ENCODE measurements at places on chromosomes 13 and 19.

- H3K36me3 ChIP-seq: no peaks in the 10 kb centered on the region
- no peak for DNase-seq
- peaks cover 35% of the 10 kb centered on the region for H3K4me1 ChIP-seq
- peaks cover 37% of the 10 kb centered on the region for H3K27me3 ChIP-seq
- H3K27ac ChIP-seq: peak within 1 kb of the TSS; percentile 8
Observed at GRCh38 chr19:1863328-1863637, at the start of gene KLF16. Gene KLF16, minus strand, starts transcription at chr19:1863579. Its CDS starts 82 bp downstream, at chr19:1863497.

- no peak overlapping the region for H3K27ac ChIP-seq
- H3K4me3 ChIP-seq: no peak overlapping the region
- H3K36me3 ChIP-seq: no peaks in the 10 kb centered on the region
- no peak for DNase-seq
- H3K4me1 ChIP-seq: no peaks in the 10 kb centered on the region
Observed at GRCh38 chr13:92768602-92769001, 458.0 kb upstream of the GPC6 start.

GRCh38 chr19:15297416-15298224, 34.7 kb downstream of the BRD4 start:
- H3K27ac ChIP-seq: no peak overlapping the region
- H3K36me3 ChIP-seq: no peaks in the 10 kb centered on the region
- no peak for DNase-seq
- peaks cover 29% of the 10 kb centered on the region for H3K4me1 ChIP-seq
- no peak overlapping the region for H3K4me3 ChIP-seq

- no peak overlapping the region for H3K27ac ChIP-seq
- no peak overlapping the region for H3K4me3 ChIP-seq
Observed at GRCh38 chr19:484494-484893, 11.8 kb upstream of the MADCAM1 start.

DNA sequence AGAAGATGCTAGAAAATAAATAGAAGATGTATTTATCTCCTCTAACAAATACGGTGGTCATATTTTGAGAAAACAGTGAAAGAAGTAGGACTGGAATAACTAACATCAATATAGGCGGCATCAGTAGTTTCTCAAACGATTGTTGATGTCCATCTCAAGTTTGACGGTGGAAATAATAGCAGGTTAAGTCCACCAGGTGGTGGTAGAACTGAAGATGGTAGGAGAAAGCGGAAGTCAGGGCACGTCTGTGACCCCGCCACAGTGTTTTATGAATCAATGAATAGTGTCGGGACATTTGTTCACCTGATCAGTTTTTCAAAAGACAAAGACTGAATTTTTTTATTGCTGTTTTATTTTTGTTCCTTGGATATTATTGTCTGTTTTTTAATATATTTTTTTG, 706.4 kb upstream of the SLC10A2 start:
- DNase-seq: no peak
- no peaks in the 10 kb centered on the region for H3K36me3 ChIP-seq
- H3K4me1 ChIP-seq: no peaks in the 10 kb centered on the region
- no peaks in the 10 kb centered on the region for H3K27me3 ChIP-seq
- no peak overlapping the region for H3K4me3 ChIP-seq

GRCh38 chr13:48660361-48661076, 6.8 kb downstream of the CYSLTR2 start:
- no peaks in the 10 kb centered on the region for H3K27me3 ChIP-seq
- no peak for DNase-seq
- H3K4me1 ChIP-seq: peaks cover 13% of the 10 kb centered on the region
- H3K4me3 ChIP-seq: no peak overlapping the region

GRCh38 chr19:8366961-8367326, 3.0 kb downstream of the ANGPTL4 start:
- H3K27me3 ChIP-seq: peaks cover 55% of the 10 kb centered on the region
- DNase-seq: no peak
- no peaks in the 10 kb centered on the region for H3K36me3 ChIP-seq
- H3K27ac ChIP-seq: no peak overlapping the region

GRCh38 chr13:36706755-36707154, 32.9 kb downstream of the SERTM1 start:
- no peak for DNase-seq
- no peak overlapping the region for H3K4me3 ChIP-seq
- no peaks in the 10 kb centered on the region for H3K36me3 ChIP-seq
- no peak overlapping the region for H3K27ac ChIP-seq

GRCh38 chr19:5967994-5968430, 9.9 kb downstream of the RANBP3 start:
- H3K4me3 ChIP-seq: no peak overlapping the region
- DNase-seq: peak; percentile 79
- H3K27me3 ChIP-seq: no peaks in the 10 kb centered on the region
- H3K4me1 ChIP-seq: peaks cover 13% of the 10 kb centered on the region
- peak overlapping the region; percentile 61 for H3K27ac ChIP-seq

DNA sequence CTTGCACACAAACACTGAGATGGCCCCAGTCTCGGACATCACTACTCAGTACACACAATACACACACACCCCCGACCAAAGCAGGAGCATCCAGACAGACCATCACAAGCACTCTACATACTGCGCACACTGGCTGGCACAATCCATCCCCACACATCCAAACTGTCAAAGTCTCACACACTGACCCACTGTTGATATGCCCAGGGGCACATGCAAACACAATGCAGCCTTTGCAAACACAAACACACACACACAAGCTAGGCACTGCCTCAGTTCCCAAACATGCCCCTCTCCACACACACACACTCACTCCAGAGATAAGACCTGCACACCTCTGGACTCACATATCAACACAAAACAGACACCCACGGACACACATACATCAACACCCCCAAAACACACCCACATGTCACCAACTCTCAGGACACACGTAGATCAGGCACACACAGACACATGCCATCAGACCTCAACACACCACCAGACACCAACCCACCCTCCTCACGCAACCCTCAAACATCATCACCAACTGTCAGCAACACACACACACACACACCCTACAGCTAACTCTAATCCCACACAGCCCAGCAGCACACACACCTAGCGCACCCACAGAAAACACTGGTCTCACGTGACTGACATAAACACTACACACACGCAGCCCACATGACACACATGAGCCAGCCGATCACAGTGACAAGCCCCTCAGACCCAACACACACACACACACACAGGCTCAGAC, 1.9 kb downstream of the BBC3 start:
- peak; percentile 40 for DNase-seq
- H3K27me3 ChIP-seq: no peaks in the 10 kb centered on the region
- peaks cover 23% of the 10 kb centered on the region for H3K4me1 ChIP-seq
- H3K4me3 ChIP-seq: peak overlapping the region; percentile 100
- H3K27ac ChIP-seq: no peak overlapping the region

DNA sequence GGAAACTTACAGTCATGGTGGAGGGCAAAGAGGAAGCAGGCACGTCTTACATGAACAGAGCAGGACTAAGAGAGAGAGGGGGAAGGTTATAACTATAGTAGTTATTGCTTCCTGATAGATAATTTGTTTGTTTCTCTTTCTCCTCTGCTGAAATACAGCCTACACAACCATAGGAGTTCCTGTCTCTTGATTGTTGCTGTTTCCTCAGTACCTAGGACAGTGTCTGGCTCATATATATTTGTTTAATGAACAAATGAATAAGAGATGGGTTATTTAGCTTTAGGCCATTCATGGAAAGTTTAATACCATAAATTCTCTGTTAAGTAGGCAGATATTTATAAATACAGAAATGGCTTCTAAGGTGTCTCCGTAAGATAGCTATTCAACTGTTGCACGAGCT, 95.2 kb downstream of the PCCA start:
- peaks cover 12% of the 10 kb centered on the region for H3K4me1 ChIP-seq
- H3K4me3 ChIP-seq: no peak overlapping the region
- no peak for DNase-seq
- H3K36me3 ChIP-seq: no peaks in the 10 kb centered on the region
- H3K27me3 ChIP-seq: no peaks in the 10 kb centered on the region

DNA sequence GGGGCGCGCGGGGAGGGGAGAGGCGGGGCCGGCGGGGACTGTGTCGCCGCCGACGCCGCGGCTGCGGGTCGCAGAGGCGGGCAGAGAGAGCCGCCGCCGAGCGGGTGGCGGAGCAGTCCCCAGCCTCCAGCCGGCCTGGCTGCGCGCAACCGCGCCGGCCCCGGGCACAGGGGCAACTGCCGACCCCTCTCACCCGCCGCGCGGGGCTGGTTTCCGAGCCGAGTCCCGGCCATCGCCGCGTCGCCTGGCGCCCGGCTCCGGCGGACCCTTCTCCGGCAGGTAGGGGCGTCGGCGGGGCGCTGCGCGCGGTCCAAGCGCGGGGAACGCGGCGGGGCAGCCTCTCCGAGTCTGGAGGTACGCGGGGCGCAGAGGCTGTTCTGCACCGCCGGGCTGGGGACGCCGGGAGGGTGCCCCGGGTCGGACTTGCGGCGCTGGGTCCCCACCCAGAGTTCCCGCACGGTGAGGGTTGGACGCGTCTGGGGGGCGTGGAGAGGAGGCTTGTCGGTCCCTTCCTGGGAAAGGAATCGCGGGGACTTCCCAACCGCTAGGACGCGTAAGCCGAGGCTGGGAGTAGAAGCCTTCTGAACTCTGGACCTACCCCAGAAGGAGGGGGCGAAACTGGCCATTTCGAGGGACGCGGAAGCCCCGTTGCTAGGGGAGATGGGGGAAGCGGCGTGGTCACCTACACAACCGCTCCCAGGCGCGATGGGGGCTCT, 133.6 kb upstream of the MYO16 start:
- H3K36me3 ChIP-seq: no peaks in the 10 kb centered on the region
- peaks cover 9% of the 10 kb centered on the region for H3K4me1 ChIP-seq
- peak overlapping the region; percentile 64 for H3K4me3 ChIP-seq
- DNase-seq: peak; percentile 68
- peaks cover 80% of the 10 kb centered on the region for H3K27me3 ChIP-seq

- no peak for DNase-seq
- no peak overlapping the region for H3K4me3 ChIP-seq
Observed at GRCh38 chr13:100860866-100861265, 186.3 kb upstream of the TMTC4 start.

DNA sequence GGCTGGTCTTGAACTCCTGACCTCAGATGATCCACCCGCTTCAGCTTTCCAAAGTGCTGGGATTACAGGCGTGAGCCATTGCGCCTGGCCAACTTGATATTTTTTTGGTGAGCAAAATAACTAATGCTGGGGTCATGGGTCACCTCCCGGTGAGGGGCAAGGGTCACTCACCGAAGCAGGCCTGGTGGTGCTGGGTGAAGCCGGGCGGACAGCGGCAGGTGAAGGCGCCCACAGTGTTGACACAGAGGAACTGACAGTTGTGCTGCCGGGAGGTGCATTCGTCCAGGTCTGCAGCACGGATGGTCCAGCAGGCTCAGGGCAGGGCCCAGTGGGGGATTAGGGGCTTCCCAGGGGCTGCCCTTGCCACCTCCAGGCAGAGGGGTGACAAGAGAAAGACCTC, 28.3 kb downstream of the CCL25 start:
- no peak overlapping the region for H3K27ac ChIP-seq
- no peaks in the 10 kb centered on the region for H3K36me3 ChIP-seq
- no peaks in the 10 kb centered on the region for H3K27me3 ChIP-seq

DNA sequence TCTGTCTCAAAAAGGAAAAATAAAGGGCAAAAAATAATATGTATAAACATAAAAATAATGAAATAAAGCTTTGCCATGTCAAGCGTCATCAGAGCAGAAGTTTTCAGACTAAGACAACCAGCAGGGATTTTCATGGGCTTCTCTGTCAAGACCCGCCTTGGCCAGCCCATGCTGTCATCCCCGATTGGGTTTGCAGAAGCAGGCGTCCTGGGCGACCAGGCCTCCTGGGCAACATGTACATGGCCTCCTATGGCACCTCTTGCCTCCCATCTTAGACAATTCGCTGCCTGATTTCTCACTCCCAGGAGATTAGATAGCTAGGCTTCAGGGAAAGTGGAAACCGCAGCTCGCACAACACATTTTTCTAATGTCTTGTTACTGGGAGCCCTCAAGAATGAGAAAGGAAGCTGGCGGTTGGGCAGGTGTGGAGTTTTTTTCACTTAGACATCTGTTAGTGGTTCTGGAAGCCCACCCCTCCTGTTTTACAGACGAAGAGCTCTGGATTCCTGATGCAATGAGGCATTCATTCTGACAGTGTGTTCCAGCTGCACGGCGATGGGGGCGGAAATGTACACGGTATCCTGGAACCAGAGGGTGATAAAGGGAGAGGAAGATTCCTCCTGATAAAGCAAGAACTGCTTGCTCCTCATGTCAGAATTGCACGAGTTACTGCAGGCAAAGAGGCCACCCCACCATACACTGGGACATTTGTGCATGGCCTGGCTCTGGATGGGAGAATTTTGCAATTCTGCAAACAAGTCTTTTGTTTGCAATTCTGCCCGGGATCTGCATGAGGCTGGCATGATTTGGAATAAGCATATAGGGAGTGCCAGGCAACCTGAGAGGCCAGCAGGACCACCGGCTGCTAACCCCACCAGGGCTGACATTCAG, 47.4 kb upstream of the KATNAL1 start:
- H3K36me3 ChIP-seq: no peaks in the 10 kb centered on the region
- no peak overlapping the region for H3K4me3 ChIP-seq
- DNase-seq: no peak
- H3K4me1 ChIP-seq: no peaks in the 10 kb centered on the region
- H3K27ac ChIP-seq: no peak overlapping the region
- H3K27me3 ChIP-seq: no peaks in the 10 kb centered on the region

DNA sequence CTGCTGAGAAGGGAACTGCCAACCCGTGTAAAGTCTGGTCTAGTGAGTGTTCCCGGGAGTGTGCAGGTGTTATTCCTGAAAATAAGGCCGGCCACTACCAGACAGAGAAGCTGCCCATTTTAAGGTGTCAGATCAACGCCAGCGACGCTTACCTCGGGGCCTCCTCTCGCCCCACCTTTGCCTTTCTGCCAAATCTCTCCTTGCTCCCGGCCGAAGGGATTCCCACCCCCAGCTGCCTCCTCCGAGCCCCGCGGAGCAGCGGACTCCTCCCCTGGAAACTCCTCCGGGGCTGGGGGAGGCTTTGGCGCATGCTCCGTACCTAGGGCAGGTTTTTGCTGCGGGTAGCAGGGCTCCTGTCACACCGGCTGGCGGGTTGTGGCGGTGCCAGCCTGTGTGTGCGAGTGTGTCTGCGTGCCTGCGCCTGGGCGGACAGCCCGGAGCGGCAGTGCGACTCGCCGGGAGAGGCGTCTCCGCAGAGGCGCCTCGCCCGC, at the start of gene HS6ST3:
HS6ST3 (plus strand) TSS at position 359 of the 491 bp plus-strand sequence.
- peak; percentile 75 for DNase-seq
- H3K27me3 ChIP-seq: peaks cover 92% of the 10 kb centered on the region
- H3K36me3 ChIP-seq: no peaks in the 10 kb centered on the region
- peak within 1 kb of the TSS; percentile 69 for H3K4me3 ChIP-seq
